LoVo (cell line): ENCODE measurements at places on chromosomes 4 and X.
A peak's percentile ranks its signal among the peaks of the same experiment; 100 is the strongest.

- DNase-seq, result no peak
Measured at GRCh38 chr4:54495091-54495490, 162.7 kb upstream of the KIT start.

DNA sequence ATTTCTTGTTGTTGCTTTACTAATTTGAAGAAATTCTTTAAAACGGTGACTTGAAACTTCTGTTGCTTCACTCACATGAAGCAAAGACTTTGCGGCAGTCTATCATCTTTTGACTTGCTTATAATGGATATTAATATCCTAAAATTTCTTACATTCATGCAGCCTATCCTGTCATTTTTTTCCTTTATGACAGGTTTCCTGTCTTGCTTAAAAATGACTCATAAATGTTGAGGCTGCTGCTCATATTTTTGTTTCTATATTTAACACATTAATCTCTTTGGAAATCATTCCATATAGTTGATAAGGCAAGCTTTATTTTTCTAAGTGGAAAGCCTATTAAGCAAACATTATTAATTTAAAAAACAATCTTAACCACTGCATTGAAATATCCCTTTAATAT, 176.6 kb upstream of the GALNTL6 start:
- no peak for DNase-seq

DNA sequence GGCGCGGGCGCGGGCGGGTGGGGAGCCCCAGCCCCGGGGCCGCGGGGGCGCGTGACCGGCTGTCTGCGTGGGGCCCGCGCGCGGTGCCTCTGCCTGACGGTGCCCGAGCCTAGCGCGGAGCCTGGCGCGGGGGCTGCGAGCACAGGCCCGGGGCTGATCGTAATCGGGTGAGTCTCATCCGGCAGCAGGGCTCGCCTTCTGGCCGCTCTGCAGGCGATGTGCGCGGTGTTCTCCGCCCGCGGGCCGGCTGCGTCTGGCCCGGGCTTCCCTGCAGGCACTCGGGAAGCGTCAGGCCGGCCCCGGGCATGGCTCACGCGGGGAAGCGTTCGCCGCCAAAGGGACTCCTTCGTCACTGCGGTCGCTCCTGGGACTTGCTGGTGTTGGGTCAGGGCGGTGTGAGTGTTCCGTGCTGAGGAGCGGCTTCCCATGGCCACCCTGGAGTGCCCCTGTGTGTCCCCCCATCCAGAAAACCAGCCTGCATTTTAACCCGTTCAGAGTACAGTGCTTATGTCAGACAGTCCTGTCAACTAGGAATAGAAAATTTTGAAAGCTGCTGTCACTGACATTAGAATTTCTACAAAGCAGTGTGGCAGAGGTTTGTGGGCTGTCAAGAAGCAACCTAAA, 40.6 kb downstream of the FAM149A start:
- DNase-seq, result peak; percentile 7

GRCh38 chr4:71288875-71289274, 49.9 kb upstream of the SLC4A4 start:
- no peak for DNase-seq

DNA sequence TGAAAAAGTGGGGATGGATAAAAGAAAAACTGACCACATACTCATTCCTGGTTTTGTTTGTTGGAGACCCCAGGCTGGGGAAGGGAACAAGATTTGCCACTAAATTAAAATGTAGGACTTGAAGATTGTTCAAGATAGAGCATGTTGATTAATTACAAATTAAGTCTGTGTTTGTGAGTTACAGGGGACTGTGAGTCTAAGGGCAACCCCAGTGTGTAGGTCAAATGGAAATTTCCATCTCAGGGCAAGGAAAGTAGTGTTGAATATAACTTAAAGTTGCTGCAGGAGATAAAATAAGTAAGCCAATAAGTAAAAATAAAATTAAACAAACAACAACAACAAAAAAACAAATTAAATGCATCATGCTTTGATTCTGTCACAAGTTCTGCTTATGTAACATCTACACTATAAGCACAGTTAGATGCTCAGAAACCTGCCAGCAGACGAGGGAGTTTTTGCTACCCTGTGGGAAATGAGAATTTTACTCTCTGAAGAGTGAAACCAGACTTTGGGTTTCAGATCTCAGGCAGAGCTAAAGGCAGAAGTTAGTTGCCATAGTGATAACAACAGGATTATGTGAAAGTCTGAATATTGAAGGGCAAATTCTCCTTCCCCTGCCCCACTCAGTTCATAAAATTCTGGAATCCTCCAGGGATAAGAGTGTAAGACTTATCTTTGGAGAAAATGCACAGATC, 352.3 kb downstream of the GRXCR1 start:
- DNase-seq, result no peak

- peak; percentile 75 for DNase-seq
Measured at GRCh38 chrX:154373340-154374306, 811 bp downstream of the FLNA start.

- no peak for DNase-seq
Measured at GRCh38 chrX:42021058-42021457, 97.7 kb upstream of the CASK start.

- DNase-seq, result no peak
Measured at GRCh38 chrX:128619490-128619889, 567.3 kb upstream of the ACTRT1 start.

- DNase-seq, result no peak
Measured at GRCh38 chr4:11230866-11231265, 197.8 kb downstream of the HS3ST1 start.

GRCh38 chr4:188854436-188854835, 715.2 kb downstream of the TRIML1 start:
- no peak for DNase-seq

DNA sequence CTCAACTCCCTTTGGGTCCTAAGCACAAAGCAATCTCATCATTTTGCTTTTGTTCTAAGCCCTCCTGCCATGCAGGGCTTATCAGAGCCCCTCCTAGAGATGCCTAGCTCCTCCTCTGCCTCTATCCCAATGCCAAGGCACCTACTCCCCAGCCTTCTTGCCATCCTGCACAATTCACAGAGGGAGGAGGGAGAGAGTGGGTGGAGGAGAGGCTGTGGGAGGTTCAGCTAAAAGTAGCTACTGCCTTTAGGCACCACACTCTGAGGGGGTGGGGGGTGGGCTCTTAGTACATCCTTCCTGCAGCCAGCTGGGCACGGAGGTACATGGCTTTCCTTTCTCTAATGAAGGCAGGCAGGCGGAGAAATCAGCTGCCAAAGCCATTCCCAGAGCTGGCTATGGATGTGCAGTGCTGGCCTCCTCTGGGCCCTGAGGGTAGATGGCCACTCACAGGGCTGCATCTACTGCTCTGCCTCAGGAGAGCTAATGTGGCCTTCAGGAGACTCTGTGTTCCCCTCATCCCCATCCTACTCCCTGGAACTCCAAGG, 40.1 kb downstream of the ARHGEF9 start:
- DNase-seq, result no peak

DNA sequence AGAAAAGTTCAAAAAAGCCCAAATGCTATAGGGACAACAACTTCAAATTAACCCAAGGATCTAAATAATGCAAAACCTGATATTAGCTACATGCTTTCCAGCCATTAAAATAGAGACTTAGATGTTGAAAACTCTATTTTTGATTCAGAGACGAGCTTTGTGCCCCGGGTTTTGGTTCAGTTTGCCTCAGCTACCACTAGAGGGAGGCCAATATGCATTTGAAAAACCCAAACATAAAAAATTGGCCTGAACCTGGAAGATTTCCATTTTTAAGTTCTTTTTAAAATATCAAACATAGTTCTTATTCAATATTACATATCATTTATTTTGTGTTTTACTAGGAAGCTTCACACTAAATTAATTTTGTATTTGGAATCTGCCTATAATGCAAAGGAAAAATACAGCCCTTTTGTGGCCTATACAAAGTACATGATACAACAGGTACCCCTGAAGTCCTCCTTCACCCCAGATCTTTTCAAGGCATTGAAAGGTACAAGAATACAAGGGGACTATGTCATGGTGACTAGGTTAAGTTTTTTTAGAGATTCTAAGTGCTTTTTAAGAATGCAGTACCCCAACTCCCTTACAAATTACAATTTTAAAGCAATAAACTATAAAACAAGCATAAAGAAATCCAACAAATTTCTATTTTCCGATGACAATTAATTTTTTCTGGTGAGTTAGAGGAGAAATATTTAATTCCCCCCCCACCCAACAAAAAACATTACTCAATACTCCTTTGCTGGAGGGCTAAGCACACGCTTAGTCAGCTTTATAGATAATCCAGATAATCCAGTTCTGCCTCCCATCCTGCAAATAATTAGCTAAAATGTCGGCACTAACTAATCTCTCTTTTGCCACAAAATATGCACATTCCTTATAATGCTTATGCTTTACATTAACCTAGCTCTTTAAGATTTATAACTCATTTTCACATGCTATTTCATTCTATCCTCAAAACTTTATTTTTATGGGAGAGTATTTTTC, 97.7 kb upstream of the PTPN13 start:
- peak; percentile 61 for DNase-seq

- DNase-seq, result no peak
Measured at GRCh38 chr4:102625232-102625930, 124.2 kb downstream of the NFKB1 start.

DNA sequence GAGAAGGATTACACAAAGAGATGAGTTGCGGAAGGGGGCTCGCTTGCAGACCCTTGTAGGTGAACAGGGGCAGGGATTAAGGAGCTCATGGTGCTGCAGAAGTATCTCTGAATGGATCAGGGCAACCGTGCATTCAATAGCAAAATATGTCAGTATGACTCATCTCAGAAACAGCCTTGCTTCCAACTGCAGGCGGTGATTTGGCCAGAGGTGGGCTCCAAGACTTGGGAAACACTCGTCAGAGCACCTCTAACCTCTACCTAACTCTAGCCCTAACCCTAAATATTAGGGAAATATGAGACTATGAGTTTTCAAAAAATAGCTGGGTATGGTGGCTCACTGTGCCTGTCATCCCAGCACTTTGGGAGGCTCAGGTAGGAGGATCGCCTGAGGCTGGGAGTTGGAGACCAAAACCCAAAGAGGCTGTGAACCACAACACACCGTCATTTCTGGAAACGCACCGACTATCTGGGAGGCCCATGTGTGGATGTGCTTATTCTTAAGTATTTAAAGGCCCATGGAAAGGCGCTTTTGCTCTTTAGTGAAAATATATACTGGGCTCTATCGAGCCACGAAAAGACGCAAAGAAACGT, 102.6 kb downstream of the DHRSX start:
- no peak for DNase-seq

DNA sequence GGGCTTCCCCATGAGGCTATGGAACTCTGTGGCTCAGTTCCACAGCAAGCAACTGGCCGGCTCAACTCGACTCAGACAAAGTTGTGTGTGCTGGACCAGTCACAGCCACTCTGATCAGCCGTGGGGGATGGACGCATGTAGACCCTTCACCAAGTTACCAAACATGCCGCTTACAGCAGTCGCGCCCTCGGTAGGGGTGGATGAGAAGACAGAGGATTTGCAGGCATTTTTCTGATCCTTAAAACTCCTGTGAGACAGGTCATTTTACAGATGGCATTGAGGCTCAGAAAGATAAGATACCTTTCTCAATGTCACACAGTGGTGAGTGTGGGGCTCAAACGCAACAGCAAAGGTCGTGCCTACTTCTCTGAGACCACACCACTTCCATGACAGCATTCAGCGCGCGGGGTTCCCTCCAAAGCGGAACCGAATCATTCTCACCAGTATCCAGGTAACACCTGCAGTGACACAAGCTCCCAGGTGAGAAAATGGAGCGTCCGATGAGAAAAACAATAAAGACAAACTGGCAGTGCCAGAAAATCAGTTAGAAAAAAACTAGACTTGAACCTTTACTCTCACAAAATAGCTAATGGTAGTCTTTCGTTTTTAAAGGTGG, 83.6 kb downstream of the RELL1 start:
- no peak for DNase-seq

- DNase-seq, result peak; percentile 40
Measured at GRCh38 chr4:147596981-147597380, 20.2 kb upstream of the TMEM184C start.

DNA sequence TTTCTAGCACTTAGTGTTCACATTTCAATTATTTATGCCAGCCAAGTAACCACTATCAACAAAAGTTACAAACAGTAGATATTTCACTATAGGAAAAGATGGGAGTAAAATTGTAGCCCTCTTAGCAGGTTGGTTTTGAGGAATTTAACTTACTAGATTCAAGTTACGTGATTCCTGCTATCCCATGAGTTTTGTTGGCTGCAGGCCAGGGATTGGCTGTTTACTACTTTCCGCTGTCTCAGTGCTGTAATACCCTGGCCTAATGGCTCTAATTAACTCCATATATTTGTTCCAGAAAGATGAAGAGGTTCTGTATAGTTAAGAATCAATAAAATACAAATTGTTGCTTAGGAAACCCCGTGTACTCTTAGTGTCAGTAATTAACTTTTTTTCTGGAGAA, 55.5 kb upstream of the MAGED1 start:
- no peak for DNase-seq

- no peak for DNase-seq
Measured at GRCh38 chr4:89382439-89382838, 74.8 kb upstream of the GPRIN3 start.

DNA sequence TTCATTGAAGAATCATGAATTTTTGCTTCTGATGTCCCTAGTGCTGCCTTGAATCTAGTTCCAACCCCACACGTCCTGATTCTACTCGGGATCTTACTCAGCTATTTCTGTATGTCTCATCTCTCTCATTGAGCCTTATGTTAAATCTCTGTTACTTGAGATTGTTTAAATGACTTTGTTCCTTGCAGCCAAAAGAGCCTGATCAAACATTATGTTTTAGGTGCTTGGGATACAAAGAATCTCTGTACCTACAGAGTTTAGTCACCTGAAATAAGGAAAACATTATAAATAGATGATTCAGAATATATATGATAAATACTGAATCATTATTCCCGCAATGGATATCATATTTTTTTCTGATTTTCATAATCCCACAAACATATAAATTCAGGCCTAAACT, 13.7 kb upstream of the ANKRD50 start:
- DNase-seq, result no peak

- DNase-seq, result peak; percentile 42
Measured at GRCh38 chr4:184745831-184746795, 12.2 kb upstream of the CENPU start.

- no peak for DNase-seq
Measured at GRCh38 chr4:94373752-94374151, 31.1 kb upstream of the HPGDS start.

- no peak for DNase-seq
Measured at GRCh38 chr4:101851672-101852071, 61.1 kb downstream of the BANK1 start.

DNA sequence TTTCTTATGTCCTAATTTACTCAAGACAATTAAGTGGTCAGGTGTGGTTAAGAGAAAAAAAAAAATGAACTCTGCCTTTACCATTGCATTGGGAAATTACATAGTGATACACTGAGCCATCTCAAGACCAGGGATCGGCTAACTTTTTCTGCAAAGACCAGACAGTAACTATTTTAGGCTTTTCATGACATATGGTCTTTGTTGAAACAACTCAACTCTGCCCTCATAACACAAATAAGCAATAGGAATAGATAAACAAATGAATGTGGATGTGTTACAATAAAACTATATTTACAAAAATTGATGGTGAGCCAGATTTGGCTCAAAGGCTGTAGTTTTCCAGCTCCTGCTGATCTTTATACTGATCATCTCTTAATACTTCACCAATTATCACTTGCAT, 632.6 kb upstream of the INTU start:
- no peak for DNase-seq

GRCh38 chr4:122796801-122797404, 29.7 kb upstream of the FGF2 start:
- DNase-seq, result no peak
